ENCODE measurements at places on chromosomes 6 and 20.

GRCh38 chr6:137339929-137340559 is 120.9 kb upstream of the IFNGR1 start:
- no peak overlapping the region for H3K27ac ChIP-seq
- DNase-seq: no peak
- no peak overlapping the region for H3K4me3 ChIP-seq
- H3K4me1 ChIP-seq: no peaks in the 10 kb centered on the region

DNA sequence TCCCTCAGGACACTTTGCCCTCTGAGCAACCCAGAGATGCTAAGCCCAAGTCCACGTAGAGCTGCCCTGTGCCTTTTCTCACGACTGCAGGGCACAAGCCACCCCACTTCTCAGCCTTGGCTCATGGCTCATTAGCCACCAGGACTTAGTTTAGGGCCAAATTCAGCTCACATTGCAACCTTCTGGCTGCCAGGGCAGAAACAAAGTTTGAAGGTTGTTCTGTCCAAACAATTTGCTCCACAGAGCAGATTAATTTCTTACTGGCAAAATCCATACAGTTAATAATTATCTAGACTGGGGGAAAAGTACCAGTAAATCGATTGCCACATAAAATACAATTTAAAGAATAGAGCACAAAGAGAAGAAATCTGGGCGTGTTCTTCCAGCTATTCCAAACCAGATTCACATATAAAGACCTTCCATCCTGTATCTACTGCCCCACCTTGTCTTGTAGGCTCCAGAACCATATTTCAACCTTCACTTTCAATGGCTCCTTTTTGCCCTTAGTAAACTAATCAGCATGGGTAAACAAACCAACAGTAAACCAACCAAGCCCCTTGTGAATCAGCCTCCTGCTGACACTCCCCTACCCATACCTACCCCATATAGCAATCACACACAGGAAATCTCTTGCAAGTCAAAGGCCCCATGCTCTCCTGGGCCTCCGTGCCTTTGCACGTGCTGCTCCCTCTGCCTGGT is 101.9 kb downstream of the QRSL1 start:
- no peak overlapping the region for H3K4me3 ChIP-seq
- H3K4me1 ChIP-seq: no peaks in the 10 kb centered on the region
- H3K27me3 ChIP-seq: no peaks in the 10 kb centered on the region
- H3K27ac ChIP-seq: no peak overlapping the region

DNA sequence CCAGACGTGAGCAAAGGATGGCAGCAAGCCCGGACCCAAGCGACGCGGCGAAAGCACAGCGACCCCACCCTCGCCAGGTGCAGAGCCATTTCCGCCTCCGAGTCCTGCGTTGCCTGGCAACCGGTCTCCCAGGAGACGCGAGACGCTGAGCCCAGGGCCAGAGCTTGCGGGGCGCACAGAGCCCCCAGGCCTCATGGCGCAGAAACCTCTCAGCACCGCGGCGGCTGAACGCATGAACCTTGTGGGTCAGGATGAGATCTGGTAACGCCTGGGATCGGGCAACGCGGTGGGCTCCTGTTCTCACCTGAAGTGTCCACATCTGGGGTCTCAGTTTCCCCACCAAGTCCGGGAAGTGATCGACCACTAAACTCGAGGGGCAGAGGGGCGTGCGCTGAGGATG is 77.7 kb downstream of the ANKRD60 start:
- peaks cover 10% of the 10 kb centered on the region for H3K27me3 ChIP-seq
- H3K27ac ChIP-seq: no peak overlapping the region
- H3K4me1 ChIP-seq: no peaks in the 10 kb centered on the region
- no peak overlapping the region for H3K4me3 ChIP-seq

DNA sequence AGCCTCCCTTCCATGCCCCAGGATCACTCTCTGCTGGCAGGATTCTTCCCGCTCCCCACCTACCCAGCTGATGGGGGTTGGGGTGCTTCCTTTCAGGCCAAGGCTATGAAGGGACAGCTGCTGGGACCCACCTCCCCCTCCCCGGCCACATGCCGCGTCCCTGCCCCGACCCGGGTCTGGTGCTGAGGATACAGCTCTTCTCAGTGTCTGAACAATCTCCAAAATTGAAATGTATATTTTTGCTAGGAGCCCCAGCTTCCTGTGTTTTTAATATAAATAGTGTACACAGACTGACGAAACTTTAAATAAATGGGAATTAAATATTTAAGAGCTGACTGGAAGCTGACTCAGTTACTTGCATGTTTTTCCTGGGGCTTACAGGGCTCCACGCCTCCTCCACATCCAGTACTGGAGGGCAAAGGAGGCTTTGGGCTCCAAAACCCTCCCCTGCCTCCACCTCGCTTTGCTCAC is 24.3 kb upstream of the FANCE start:
- H3K36me3 ChIP-seq: peaks cover 37% of the 10 kb centered on the region
- DNase-seq: no peak
- H3K27me3 ChIP-seq: no peaks in the 10 kb centered on the region
- H3K27ac ChIP-seq: peak overlapping the region; percentile 69

DNA sequence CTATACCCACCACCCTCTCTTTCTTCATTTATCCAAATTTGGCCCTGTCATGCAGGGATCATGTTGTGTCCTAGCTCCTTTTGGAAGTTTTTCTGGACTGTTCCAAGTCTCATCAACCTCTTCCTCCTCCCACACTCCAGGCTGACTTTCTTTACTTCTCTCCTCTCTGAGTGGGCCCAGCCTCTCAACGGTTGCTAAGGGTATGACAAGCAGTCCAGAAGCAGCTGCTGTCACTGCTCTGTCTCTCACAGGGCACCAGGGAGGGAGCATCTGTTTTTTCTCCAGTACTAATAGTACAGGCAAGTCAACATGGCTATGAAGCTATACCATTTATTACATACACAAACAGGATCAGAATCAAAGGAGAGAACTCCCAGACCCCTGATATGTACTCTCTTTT is 8.2 kb downstream of the NT5DC1 start:
- peaks cover 8% of the 10 kb centered on the region for H3K4me1 ChIP-seq
- DNase-seq: no peak
- H3K36me3 ChIP-seq: peaks cover 66% of the 10 kb centered on the region
- H3K27ac ChIP-seq: no peak overlapping the region
- H3K27me3 ChIP-seq: no peaks in the 10 kb centered on the region
- no peak overlapping the region for H3K4me3 ChIP-seq

DNA sequence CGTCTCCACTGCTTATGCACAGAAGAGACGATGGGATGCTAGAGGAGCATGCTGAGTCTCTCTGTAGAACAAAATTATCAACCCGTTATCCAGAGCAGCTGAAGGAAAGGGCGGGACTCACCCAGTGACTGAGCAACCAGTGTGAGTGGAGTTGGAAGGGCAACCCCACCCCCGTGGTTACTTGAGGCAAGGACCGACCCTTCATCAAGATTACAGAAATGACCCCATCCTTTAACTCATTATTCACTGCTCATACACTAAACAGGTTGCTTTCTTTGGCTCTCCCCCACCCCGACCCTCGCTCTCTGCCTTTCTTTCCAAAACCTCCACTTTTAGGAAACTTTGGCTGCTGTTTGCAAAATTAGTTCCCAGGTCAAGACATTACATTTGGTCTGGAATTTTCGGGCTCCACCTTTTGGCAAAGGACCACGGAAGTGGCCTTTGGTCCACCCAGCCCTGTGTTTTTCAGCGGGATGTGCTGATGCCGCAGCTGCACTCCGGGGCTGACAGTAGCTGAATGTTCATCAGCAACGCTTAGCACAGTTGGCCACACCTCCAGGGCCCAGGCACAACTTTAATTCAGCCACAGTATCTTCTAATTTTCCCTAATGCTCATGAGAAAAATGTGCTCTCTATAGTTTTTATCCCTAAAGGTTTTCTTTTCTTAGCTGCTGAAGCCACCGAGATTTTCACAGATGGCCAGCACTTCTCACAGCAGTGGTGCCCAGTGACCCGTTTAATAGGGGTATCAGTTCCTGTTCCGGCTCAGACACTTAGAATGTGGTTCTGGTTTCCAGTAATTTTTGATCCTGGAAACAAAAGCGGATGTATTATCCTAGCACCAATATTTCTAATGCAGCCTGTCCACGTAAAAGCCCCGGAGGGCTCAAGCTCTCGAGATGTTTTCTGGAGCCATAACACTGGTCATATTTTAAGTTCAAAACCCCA is 103.6 kb upstream of the NXT1 start:
- H3K27me3 ChIP-seq: no peaks in the 10 kb centered on the region
- no peak for DNase-seq
- no peak overlapping the region for H3K27ac ChIP-seq
- no peaks in the 10 kb centered on the region for H3K4me1 ChIP-seq
- no peak overlapping the region for H3K4me3 ChIP-seq

DNA sequence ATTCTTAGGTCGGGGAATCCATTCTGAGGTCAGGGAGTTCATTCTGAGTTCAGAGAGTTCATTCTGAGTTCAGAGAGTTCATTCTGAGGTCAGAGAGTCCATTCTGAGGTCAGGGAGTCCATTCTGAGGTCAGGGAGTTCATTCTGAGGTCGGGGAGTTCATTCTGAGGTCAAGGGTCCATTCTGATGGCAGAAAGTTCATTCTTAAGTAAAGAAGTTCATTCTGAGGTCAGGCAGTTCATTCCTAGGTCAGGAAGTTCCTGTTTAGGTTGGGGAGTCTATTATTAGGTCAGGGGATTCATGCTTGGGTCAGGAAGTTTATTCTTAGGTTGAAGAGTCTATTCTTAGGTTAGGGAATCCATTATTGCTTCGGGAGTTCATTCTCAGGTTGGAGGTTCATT is 16.5 kb upstream of the NXT1 start:
- no peaks in the 10 kb centered on the region for H3K36me3 ChIP-seq
- DNase-seq: no peak
- H3K4me1 ChIP-seq: no peaks in the 10 kb centered on the region
- no peak overlapping the region for H3K27ac ChIP-seq

DNA sequence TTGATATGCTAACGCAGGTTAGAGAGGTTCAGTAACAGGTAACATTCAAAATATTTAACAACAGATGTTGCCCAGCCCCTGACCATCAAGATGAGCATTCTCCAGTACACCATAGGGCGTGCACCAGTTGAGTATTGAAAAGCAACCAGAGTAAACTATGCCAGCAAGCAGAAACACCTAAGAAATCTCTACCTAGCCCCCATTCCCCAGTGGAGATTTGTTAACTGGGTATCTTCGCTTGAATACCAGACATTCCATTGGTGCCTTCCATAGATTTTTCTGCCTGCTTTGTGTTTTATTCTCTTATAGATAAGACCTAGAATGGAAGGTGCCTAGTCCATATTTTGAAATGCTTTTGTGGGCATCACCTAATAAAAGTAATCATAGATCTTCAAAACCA is 623.9 kb downstream of the KIF16B start:
- H3K4me3 ChIP-seq: no peak overlapping the region
- H3K36me3 ChIP-seq: no peaks in the 10 kb centered on the region
- H3K27ac ChIP-seq: no peak overlapping the region
- no peaks in the 10 kb centered on the region for H3K4me1 ChIP-seq

DNA sequence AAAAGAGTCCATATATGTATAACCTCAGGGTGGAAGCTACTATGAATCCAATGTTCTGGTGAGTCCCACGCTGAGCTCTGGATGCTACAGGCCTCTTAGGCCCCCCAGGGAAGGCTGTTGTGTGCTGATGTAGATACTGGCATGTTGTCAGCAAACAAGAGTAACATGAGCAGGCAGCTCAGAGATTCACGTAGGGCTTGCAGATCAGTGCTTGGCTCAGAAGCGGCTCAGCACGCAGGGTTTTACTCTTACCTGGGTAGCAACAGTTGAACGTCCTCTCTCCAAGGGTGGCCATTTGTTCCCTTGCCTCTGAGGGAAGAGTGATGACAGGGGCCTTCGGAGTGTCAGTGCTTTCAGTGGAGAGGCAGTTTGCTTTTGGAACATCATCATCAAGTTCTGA is 93.4 kb downstream of the ZFP64 start:
- H3K27ac ChIP-seq: no peak overlapping the region
- H3K27me3 ChIP-seq: no peaks in the 10 kb centered on the region
- no peak overlapping the region for H3K4me3 ChIP-seq
- DNase-seq: no peak
- peaks cover 5% of the 10 kb centered on the region for H3K36me3 ChIP-seq
- no peaks in the 10 kb centered on the region for H3K4me1 ChIP-seq

Measured in RWPE2 (cell line).